CD8-positive, alpha-beta memory T cell (primary cell): ENCODE measurements at places on chromosomes 12 and 14.

DNA sequence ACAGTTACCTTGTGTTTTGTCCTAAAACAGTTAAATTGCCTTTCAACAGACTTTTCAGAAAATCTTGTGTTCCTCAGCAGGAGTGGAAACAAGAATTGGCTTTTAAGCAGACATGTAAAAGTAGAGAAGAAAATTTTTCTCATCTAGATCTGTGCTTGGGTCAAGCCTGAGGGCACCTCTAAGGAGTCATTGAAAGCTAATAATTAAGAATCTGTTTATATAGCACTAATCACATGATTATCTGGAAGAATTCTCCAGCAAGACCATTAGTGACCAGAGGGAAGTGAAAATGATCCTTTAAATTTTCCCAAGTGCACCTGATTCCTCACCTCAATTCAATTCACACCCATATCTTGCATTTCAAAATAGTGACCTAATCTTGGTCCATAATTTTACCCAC is 295.0 kb downstream of the DIO2 start:
- no peaks in the 10 kb centered on the region for H3K4me1 ChIP-seq
- H3K4me3 ChIP-seq: no peak overlapping the region
- no peaks in the 10 kb centered on the region for H3K36me3 ChIP-seq
- no peak for DNase-seq
- no peak overlapping the region for H3K27ac ChIP-seq

GRCh38 chr14:84874436-84874835 is 655.5 kb upstream of the FLRT2 start:
- H3K27me3 ChIP-seq: no peaks in the 10 kb centered on the region
- H3K27ac ChIP-seq: no peak overlapping the region
- DNase-seq: no peak
- no peaks in the 10 kb centered on the region for H3K36me3 ChIP-seq
- no peaks in the 10 kb centered on the region for H3K4me1 ChIP-seq

- no peak overlapping the region for H3K4me3 ChIP-seq
- H3K36me3 ChIP-seq: no peaks in the 10 kb centered on the region
- peaks cover 24% of the 10 kb centered on the region for H3K4me1 ChIP-seq
- H3K27ac ChIP-seq: no peak overlapping the region
These were observed 1.8 kb upstream of the MYL6B start for GRCh38 chr12:56150563-56150962.

DNA sequence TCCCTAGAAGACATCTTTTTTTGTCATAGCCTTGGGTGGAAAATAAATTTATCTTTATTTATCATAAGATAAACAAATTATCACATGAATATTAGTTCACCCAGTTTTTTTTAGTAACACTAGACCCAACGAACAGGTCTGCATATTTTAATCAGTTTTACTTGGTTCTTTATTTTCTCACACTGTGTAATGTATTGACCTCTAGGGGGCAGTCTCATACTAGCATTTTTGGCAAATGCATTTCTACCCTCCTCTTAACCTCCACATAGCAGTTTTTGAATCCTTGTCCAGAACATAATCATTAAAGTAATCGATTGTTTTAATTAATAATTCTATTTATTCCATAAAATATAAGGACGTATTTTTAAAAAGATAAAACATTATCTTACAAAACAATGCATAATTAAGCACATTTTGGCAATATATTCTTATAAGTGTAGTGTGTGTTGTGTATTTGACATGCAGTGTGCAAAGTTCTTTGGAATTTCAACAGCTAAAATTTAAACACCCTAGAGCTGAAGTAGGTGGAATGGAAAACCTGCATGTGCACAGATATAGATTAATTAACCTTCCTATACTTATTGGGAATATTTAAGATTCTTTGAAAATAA is 31.6 kb upstream of the PTPRQ start:
- no peaks in the 10 kb centered on the region for H3K4me1 ChIP-seq
- no peak overlapping the region for H3K27ac ChIP-seq
- H3K4me3 ChIP-seq: no peak overlapping the region
- no peaks in the 10 kb centered on the region for H3K27me3 ChIP-seq
- no peaks in the 10 kb centered on the region for H3K36me3 ChIP-seq
